ENCODE measurements at places on chromosomes 12 and 14.

- no peak for DNase-seq
- no peaks in the 10 kb centered on the region for H3K27me3 ChIP-seq
- no peaks in the 10 kb centered on the region for H3K4me1 ChIP-seq
- H3K36me3 ChIP-seq, result no peaks in the 10 kb centered on the region
- H3K4me3 ChIP-seq, result no peak overlapping the region
Observed at GRCh38 chr12:84463741-84464495, 448.7 kb downstream of the SLC6A15 start.

DNA sequence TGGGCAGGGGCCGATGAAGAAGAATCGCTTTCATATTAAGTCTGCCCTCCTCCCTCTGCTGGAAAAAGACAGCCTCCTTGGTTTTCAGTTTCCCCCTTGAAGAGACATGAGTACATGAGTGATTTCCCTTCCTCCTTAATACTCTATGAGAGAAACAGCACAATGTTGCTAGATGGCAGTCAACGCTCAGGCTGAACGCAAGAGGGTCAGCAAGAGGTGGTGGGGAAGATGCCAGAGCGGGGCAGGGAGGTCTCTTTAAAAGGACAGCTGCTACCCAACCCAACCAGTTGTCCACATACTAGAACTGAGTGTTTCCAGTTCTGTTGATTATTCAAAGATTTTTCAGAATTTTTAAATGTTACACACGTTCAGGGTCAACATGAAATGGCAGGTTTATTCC is 22.8 kb downstream of the CRACR2A start:
- H3K36me3 ChIP-seq, result no peaks in the 10 kb centered on the region
- DNase-seq, result no peak
- H3K27ac ChIP-seq, result no peak overlapping the region
- no peaks in the 10 kb centered on the region for H3K4me1 ChIP-seq
- H3K27me3 ChIP-seq, result no peaks in the 10 kb centered on the region

- H3K36me3 ChIP-seq, result 0 out of 2 replicates have a peak, but pooled peaks cover 1% of the 10 kb centered on the region
- no peaks in the 10 kb centered on the region for H3K27me3 ChIP-seq
- no peak for DNase-seq
- H3K4me3 ChIP-seq, result no peak overlapping the region
- no peak overlapping the region for H3K27ac ChIP-seq
Observed at GRCh38 chr14:76163668-76164363, 12.1 kb downstream of the GPATCH2L start.

GRCh38 chr12:12442548-12443071 is 85.7 kb downstream of the BORCS5 start:
- no peak overlapping the region for H3K4me3 ChIP-seq
- DNase-seq, result no peak
- H3K27ac ChIP-seq, result no peak overlapping the region
- no peaks in the 10 kb centered on the region for H3K27me3 ChIP-seq
- no peaks in the 10 kb centered on the region for H3K36me3 ChIP-seq
- H3K4me1 ChIP-seq, result peaks cover 18% of the 10 kb centered on the region

DNA sequence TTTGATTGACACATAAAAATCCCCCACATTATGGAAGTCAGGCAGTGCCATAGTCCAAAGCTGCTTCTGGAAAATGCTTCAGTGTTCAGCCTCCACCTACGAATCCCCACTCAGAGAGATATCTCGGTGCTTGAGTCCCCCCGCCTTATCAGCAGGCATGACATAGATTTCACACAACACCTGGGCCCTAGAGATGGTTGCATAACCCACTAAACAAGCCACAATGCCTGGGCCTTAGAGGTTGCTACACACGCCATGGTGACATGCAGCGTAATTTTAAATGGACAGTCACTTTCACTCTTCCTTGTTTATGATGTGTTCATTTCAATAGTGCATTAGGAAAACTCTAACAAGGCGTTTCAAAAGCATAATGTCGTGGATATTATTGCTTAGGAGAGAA is 38.0 kb downstream of the CCDC60 start:
- H3K27ac ChIP-seq, result no peak overlapping the region
- H3K36me3 ChIP-seq, result no peaks in the 10 kb centered on the region
- H3K4me1 ChIP-seq, result no peaks in the 10 kb centered on the region
- H3K27me3 ChIP-seq, result no peaks in the 10 kb centered on the region

- no peaks in the 10 kb centered on the region for H3K27me3 ChIP-seq
- H3K27ac ChIP-seq, result no peak overlapping the region
- H3K36me3 ChIP-seq, result no peaks in the 10 kb centered on the region
- H3K4me1 ChIP-seq, result no peaks in the 10 kb centered on the region
- DNase-seq, result no peak
- no peak overlapping the region for H3K4me3 ChIP-seq
Observed at GRCh38 chr12:107590814-107591375, 94.7 kb upstream of the PWP1 start.
